ENCODE measurements at places on chromosomes 5 and 9.

GRCh38 chr5:72847439-72847838 lies 31.0 kb downstream of the TNPO1 start:
- DNase-seq, result no peak

- no peak for DNase-seq
Observed at GRCh38 chr5:156200938-156201787, 125.8 kb upstream of the SGCD start.

DNA sequence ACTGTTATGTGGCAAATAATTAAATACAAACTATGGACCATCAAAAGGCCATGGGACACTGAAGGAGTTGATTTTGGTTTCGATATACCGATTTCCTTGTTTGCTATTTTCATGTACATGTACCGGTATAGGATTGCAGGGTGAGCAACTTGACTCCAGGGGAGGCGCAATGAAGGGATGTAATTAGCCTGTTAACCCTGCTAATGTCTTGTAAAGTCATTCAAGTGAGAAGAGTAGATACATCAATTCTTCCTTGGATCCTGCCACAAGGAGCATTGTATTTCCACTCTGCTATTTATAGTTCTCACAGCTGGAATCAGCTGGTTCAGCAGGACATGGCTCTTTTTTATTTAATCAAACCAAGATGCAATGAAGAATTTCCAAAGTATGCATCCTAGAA lies 102.0 kb downstream of the STK32A start:
- DNase-seq, result no peak

DNA sequence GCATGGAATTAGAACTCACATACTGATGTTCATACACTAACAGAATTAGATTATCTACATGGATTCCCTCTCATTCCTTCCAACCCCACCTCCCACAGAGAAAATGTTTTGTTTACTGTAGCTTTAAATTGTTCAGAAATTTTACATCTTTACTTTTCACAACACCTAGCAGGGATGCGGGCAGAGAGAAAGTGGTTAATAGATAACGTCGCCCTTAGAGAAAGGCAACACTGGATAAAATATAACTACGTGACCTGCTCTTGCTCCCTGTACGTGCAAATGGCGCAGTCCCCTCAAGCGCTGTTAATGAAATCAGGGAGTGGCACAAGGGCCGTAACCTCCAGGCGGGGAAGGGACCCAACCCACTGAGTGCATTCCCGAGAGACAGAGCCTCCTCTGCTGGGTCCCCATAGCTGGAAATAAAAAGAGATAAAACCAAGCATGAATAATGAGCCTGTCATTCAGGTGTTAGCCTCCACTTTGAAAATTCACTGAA lies 125.3 kb upstream of the DAPK1 start:
- DNase-seq, result no peak

DNA sequence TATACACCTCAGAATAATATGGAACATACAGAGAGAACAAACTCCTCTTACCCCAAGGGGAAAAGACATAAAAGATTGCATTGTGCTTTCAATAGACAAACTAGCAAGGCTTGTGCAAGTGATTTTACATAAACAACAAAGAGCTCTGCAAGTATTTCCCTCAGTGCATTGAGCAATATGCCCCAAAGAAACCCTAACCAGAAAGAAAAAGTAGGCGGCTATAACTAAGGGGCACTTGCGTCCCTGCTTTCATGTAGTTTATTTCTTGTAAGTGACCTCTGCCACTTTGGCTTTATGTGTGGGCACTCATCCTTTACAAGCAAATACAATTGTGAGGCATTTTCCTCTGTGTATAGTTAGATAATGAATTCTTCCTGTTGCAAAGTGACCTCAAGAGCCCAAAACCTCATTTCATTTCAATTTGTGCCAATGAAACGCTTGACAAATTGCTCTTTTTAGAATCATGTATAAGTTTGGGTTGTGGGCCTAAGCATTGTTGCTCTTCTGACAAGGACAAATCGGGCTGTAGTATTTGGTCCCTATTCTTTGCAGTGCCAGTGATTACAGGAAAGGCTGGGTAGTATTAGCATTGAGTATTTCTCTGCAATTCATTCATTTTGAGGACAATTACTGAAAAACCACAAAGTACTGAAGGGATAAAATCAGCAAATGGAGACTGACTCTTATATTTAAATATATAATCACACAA lies 282.2 kb downstream of the DTWD2 start:
- no peak for DNase-seq

- DNase-seq, result no peak
Observed at GRCh38 chr5:1064383-1065142, 47.3 kb downstream of the SLC12A7 start.

- no peak for DNase-seq
Observed at GRCh38 chr9:16763946-16764345, 106.5 kb downstream of the BNC2 start.

- no peak for DNase-seq
Observed at GRCh38 chr9:130728721-130729120, 35.1 kb downstream of the EXOSC2 start.

DNA sequence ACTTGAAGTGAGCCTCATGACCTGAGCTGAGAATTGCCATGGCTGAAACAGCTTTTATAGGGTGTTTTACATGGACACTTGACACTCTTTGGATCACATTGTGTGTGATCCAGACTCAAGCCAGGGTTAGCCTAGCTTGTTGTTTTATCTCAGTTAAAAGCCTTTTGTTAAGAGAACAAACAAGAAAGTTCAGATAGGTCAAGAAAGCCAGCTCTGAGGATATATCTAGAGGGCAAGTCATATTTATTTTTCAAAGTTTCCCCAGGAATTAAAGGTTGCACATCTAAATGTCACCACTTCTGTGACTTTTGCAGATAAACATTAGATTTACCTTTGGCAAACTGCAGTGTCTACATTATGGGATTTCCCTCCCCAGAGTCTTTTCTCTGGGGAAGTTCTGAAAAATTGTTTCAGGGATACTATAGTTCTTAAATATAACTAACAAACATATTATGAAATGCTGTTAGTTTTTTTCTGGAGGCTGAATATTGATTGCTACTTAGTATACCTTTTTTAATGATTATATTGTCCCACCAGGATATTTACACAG lies 134.5 kb downstream of the C9orf152 start:
- no peak for DNase-seq

- DNase-seq, result no peak
Observed at GRCh38 chr9:32550150-32550561, 2.0 kb upstream of the SMIM27 start.

DNA sequence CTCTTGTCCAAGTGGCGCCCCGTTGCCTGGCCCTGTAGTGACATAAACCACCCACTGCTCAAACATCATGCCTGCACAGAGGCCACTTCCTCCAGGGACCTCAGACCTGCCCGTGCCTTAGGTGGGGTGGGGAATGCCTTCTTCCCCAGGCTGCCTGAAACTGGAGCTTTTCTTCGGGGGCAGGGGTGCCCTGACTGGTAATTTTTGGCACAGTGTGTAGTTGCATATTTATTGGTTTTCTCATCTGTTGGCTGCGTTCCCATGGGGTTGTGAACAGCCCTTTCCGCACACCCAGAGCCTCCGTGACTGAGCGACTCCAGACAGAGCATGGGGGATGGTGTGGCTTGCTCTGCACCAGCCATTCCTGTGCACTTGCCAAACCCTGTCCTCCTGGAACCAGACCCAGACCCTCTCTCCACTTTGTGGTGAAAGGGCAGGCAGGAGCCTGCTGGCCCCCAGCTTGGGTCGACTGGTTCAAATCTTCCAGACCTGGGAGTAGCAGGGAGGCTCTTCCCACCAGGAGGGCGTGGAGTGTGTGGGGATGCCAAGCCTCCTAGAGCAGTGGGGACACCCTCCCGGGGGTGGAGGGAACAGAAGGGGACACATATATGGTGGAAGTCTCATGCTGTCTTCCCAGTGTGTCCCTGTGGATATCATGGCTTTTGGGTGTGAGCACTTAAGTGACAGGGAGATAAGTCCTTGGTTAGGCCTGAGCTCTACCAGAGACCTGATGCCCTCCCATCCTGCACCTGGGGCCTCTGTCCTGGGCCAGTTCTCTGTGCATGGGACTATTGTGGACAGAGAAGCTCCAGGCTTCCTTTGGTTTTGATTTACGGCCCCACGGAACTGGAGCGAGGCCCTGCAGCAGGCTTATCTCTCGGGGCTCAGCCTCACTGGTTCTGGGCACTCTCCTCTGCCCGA lies 39.6 kb downstream of the WNK2 start:
- DNase-seq, result no peak

DNA sequence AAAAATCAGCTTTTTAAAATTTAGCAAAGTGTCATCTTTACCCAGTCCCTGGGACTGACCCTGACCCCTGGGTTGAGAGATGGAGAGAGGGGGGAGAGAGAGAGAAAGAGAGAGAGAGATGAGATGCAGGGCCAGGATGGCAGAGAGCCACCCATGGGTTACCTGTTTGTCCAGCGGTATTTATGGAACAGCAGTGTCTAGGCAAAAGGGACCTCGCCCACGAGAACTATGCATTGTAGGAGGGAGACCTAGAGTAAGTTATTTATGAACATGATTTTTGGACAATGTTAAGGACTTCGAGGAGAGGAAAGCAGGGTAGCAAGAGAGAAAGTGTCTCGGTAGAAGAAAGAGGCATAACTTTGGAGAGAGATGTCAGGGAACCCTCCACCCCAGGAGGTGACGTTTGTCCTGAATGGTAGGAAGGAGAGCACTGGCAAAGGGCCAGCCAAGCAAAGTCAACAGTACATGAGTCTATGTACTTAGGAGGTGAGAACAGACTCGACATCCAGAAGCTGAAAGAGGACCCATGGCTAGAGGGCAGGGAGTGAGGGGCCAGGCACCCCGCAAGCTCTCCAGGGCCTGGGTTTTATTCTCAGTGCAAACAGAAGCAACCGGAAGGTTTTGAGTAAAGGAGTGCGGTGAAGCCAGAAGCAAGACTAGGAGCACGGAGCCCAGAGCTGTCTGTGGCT lies 30.5 kb upstream of the MSX2 start:
- DNase-seq, result no peak

DNA sequence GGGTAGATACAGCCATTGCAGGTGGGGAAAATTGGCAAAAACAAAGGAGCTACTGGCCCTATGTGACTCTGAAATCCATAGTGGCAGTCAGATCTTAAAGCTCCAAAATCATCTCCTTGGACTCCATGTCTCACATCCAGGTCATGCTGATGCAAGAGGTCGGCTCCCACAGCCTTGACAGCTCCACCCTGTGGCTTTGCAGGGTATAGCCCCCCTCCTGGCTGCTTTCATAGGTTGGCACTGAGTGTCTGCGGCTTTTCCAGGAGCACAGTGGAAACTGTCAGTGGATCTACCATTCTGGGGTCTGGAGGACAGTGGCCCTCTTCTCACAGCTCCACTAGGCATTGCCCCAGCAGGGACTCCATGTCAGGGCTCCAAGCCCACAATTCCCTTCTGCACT lies 1190.1 kb downstream of the CDH12 start:
- DNase-seq, result no peak

DNA sequence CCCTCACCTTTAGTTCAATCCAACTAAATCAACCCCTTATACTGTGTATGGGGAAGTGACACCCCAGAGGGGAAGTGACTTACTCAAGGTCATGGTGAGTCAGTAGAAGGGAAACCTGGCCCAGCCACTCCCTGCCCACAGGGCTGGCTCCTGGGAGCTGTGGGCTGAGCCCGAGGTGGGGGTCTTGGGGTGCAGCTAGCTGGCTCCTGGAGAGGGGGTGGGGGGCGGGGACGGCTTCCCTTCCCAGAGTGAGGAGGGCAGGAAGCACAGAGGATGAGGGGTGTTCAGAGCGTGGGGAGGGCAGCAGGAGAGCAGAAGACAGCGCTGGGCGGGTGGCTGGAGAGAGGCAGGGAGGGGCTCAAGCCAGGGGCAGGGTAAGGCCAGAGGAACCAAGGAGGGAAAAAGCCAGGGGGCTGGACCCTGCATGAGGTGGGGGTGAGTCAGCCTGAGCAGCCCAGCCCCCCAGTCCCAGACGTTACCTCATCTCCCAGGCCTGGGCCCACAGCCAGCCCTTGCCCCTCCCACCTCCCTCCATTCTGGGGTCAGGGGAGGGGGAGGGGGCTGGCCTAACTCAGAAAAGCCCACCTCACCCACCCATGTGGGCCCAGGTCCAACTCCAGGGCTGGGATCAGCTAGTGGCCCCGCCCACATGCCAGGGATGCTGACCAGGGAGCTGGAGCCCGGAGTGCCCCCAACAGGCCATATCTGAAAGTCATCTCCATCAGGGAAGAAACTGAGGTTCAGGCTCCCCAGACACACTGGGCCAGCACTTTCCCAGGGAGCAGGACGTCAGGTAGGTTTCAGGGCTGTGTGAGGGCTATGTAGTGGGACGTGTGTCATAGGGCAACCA lies 2.8 kb downstream of the PDLIM7 start:
- DNase-seq, result no peak

DNA sequence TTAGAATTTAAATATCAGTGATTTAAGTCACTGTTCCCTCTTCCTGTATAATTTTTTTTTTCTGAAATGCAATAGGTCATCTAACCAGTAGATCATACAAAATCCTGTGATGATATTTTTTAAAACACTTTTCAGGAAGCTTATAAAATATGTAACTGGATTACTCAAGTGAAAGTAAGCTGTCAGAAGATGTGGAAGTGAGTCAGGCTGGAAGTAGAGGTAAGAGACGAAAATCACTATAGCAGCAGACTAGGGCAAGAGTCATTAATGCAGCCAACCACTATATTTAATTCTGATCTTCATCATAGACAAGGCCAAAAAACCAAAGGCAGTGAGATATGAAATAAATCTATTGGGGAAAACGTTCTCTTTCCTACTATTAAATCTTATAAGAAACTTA lies 65.7 kb upstream of the C6 start:
- no peak for DNase-seq

GRCh38 chr9:125021069-125021468 lies 80.2 kb upstream of the GOLGA1 start:
- no peak for DNase-seq

DNA sequence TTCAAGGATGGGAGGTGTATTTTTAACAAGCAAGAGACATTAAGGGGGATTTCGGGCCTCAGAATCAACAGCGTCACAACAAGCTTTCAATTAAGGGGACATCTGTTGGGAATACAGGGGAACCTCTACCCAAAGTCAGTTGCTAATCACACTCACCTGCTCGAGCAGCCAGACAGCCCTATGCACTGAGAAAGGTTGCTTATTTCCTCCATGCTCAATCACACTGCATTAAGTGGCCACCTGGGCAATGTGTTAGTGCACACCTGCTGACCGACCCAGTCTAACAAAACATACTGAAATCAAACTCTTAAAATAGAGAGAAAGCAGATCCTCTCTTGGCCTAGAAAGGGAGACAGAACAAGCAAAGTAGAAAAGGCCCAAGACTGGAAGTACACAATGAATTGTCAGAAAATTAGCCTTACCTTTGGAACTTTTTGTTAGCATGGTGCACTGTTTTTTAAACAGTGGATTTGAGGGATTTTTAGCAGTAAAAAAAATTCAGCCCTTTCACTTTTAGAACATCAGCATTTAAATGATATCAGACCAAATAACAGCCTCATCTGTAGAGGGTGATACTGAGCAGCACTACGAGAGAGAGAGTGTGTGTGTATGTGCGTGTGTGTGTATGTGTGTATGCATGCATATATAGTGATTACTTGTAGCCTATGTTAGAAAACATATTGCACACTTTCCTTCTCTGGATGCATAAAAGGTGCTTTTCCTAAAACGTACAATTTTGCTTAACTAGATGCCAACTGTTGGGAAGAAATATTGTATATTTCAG lies 1118.6 kb upstream of the DMAC1 start:
- no peak for DNase-seq

GRCh38 chr9:136648751-136649150 lies 14.0 kb upstream of the EGFL7 start:
- no peak for DNase-seq

All from stimulated activated CD4-positive, alpha-beta T cell treated with anti-CD3 and anti-CD28 coated beads, Interleukin-4, amount 100 ng/mL, for 48 hours (primary cell).